NCI-H446 (cell line): ENCODE measurements at places on chromosomes 16 and 17.

DNA sequence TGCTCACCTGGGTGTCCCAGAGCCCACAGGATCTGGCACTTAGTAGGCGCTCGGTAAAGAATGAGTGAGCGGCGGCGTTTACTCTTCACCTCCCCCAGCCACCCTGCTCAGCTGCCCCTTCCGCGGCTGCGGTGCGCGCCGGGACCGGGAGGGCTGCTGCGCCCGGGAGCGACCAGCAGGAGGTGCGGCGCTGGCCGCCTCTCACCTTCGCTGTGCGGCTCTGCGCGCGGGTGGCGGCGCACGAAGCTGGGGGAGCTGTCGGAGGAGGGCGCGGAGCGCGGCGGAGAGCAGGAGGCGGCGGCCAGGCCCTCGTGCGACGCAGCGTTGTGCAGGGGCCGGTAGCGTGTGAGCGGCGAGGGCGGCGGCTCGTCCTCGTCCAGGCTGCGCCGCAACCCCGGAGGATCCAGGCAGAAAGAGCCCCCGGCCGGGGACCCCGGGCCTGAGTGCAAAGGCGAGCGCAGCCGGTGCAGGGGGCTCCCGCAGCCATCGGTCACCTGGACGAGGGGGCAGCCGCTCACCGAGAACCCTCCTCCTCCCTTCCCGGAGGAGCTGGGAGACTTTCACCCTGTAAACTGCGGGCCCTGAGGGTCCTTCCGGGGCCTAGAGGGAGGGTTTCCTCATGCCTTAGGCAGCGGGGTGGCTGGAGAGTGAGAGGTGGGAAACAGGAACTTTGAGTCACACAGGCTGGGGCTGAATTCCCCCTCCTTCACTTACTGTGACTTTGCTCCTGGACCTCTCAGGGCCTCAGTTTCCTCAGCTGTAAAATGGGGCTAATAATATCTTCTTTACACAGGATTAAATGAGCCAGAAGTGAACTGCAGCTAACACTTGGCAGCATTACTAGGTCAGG lies 12.5 kb downstream of the SAMD14 start:
- no peak for DNase-seq

GRCh38 chr16:89936508-89936907 lies 12.0 kb upstream of the DEF8 start:
- no peak for DNase-seq

DNA sequence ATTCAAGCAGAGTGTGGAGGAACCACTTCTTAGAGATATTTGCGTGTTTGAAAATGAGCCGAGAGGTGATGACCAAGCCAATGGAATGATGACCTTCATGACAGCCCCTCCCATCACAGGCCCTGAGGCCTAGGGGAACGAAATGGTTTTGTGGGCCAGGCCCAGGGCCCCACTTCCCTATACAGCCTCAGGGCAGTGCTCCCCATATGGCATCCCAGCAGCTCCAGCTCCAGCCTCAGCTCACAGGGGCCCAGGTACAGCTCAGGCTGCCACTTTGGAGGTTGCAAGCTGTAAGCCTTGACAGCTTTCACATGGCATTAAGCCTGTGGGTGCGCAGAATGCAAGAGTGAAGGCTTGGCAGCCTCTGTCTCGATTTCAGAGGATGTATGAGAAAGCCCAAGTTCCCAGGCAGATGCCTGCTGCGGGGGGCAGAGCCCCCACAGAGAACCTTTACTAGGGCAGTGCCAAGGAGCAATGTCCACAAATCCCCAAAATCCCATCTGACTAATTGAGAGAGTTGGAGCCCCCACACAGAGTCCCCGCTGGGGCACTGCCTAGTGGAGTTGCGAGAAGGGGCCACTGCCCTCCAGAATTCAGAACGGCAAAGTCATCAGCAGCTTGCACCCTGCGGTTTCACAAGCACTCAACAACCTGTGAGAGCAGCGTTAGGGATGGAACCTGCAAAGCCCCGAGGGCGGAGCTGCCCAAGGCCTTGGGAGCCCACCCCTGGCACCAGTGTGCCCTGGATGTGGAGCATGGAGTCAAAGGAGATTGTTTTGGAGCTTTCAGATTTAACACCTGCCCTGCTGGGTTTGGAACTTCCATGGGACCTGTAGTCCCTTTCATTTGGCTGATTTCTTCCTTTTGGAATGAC lies 21.2 kb downstream of the CHMP6 start:
- no peak for DNase-seq

DNA sequence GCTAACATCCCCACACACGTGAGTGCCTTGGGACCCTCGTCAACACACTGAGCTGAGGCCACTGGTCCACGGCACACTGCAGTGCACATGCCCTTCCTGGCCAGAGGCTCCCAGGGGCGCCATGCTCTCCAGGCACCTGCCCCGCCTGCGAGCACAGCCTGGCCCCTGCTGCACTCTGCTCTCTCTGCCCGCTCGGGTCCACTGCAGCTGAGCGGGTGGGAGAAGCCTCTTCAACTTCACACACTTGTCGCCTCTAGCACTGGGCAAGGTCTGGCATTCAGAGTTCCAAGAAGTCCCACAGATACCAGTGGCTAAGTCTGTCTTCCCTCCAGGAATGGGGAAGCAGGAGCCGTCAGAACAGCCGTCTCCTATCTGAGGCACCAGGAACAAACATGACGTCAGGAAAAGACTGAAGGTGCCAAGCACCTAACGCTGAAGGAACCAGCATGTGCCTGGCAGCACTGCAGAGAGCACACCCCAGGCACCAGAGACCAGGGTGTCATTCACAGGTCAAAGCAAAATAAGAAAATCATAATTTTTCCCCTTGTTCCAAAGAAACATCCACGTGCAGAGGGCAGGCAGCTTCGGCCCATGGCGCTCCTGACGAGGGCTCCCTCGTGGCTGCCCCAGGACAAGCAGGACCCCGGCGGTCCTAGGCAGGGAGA lies 82.9 kb downstream of the ZNF778 start:
- no peak for DNase-seq

- no peak for DNase-seq
Observed at GRCh38 chr17:55969562-55970324, 183.5 kb upstream of the ANKFN1 start.

DNA sequence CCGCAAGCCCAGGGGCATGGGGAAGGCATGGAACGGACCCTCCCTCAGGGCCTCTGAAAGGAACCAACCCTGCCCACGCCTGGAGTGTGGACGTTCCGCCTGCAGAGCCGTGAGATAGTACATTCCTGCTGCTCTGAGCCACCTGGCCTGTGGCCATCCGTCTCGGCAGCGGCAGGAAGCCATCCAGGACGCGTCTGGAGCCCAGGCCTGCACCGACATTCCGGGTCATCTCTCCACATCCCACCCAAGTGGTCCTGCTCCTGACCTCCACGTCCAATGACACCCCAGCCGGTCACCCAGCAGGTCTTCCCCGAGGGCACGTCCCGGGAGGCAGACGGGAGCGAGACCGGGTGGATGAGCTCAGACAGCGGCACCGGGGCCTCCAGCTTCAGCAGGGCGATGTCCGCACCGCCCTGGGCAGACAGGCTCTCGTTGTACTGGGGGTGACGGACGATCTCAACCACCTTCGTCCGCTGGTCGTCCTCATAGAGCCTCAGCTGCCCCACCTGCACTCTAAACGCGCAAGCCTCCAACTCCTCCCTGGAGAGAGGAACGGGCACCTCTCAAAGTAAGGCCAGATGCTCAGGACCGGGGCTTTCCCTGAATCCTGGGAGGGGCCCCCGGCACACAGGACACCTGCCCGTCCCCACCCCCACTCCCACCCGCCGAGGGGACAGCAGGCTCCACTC lies 21.3 kb upstream of the UBE2I start:
- DNase-seq = no peak

DNA sequence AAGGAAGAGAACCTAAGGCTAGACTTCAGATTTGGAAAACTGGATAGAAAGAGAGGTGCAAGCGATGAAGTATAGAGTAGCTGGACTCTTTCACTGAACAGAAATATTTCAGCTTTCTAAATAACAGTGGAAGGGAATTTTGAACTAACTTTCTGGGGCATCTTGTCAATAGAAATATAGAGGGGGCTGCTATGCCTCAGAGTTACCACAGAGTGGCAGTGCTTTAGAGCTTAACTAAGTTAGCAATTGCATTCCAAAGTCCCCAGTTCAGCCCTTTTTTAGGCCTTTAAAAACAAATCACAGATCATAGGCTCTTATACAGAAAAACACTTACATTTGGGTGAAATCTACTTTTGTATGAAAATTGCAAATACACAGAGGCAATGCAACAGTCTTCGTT lies 154.2 kb upstream of the CDH8 start:
- DNase-seq = no peak

DNA sequence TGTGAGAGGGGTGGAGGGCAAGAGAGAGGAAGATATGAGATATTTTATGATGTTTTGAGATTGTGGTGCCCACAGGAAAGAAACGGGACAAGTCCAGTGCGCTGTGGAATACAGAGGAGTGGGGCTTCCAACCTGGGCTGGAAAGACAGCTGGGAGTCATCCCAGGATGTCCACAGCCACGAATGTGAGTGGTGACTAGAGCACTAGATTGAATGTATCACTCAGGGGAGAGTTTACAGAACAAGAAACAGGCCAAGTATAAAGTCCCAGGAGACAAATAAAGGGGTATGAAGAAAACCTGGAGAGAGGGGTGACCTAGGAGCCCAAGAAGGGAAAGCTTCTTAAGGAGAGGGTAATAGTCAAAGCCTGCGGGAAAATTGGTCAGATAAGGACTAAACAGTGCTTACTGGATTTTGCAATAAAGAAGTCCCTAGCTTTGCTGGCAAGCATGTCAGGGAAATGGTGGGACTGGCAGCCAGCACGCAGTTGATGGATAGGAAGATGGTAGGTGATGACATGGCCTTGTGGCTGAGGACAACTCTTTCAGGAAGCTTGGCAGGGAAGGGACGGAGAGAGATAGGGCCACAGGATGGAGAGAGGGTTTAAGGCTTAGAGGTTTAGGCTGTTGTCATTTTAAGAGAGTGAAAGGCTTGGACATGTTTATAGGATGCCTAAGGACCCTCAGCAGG lies 114.5 kb downstream of the AXIN2 start:
- DNase-seq = no peak

- DNase-seq = no peak
Observed at GRCh38 chr17:1182811-1183170, 3.0 kb upstream of the ABR start.

GRCh38 chr17:35965272-35965671 lies 16.0 kb downstream of the CCL16 start:
- DNase-seq = no peak

GRCh38 chr17:2191785-2192184 lies 111.8 kb downstream of the SMG6 start:
- DNase-seq = no peak

- DNase-seq = no peak
Observed at GRCh38 chr17:81888105-81888987, 3.0 kb downstream of the ALYREF start.

GRCh38 chr16:10683170-10683569 lies 11.6 kb downstream of the TEKT5 start:
- DNase-seq = no peak

DNA sequence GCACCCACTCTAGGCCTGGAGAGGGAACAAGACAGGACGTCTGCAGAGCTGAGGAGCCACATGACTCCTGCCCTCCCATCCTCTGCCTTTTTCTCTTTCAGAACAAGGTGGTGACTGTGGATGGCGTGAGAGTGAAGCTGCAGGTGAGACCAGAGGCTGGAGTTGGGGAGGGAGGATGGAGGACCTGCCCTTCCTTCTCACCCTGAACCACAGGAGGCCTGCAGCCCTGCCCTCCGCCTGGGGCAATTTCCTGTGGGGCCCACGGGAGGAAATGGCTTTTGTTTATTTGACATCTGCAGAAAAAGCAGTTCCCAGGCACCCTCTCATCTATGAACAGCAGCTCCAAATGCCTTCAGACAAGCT lies 5.1 kb downstream of the RAB37 start:
- DNase-seq = no peak

GRCh38 chr17:34098699-34099098 lies 156.4 kb upstream of the CCL2 start:
- DNase-seq = no peak

DNA sequence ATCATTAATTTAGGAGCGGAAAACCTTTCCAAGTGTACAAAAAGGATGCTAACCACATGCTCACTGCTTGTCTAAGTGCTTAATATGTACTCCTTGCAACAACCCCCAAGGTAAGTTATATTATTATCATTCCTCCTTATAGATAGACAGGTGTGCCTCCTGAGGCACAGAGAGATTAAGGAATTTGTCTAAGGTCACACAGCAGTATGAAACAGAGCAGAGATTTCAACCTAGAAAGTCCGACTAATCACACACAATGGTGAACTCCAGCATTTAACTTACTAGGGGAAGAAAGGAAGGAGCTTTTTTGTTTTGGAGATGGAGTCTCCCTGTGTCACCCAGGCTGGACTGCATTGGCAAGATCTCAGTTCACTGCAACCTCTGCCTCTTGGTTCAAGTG lies 37.0 kb upstream of the USP7 start:
- no peak for DNase-seq

- DNase-seq = no peak
Observed at GRCh38 chr16:9625122-9625521, 533.7 kb downstream of the HAPSTR1 start.

DNA sequence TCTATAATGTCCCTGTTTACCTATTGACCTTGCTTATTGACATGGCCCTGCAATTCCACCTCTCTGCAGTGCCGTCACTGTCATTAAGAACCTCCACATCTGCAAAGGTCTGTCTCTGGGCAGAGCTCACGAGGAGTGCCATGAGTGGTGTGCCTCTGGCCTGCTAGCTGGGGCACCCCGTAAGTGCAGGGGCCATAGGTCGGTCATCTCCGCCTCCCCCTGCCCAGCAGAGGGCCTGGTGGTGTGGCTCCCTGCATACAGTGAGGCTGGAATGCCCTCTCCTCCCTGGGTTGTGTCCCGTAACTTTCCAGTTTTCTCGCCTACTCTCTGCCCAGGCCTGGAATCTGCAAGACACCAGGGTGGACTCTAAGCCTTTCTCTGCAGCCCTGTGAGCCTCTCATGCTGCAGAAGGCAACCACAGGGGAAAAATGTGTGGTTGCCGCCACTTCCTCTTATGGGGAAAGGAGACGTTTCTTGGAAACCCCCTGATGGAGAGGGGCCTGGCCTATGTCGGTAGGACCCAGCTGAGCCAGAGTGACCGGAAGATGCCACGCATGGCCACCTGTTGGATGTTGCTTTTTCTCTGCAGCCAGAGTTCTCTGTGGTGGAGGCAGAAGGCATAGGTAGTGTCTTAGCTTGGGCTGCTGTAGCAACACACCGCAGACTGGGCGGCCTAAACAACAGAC lies 2.7 kb upstream of the SNX20 start:
- DNase-seq = no peak
